ENCODE measurements at places on chromosomes 1 and 21. TPM values are rescaled to one million over a fixed set of nuclear protein-coding genes. Genes with fewer than 3 reads are reported as not detected.

Gene WNT3A
- not detected for total RNA-seq

Gene FHL3
- total RNA-seq, result 9.9 TPM

Gene HAPLN2
- total RNA-seq, result 0.25 TPM

Gene PLA2G2D
- not detected for total RNA-seq

Gene PLA2G2C
- total RNA-seq, result not detected

Gene PGBD5
- total RNA-seq, result 0.44 TPM

Gene L1TD1
- total RNA-seq, result not detected

Gene PDC
- not detected for total RNA-seq

Gene FAM72D
- total RNA-seq, result 4.9 TPM

Gene TIAM1
- 0.88 TPM for total RNA-seq

Gene TDRD5
- total RNA-seq, result 0.05 TPM

Gene IL24
- total RNA-seq, result 0.25 TPM

Gene CFAP107
- total RNA-seq, result not detected

Gene MAN1C1
- total RNA-seq, result 0.77 TPM

Gene PTGFR
- not detected for total RNA-seq

Gene EDARADD
- total RNA-seq, result 3.6 TPM

Gene CYYR1
- total RNA-seq, result not detected

Gene CFHR4
- total RNA-seq, result not detected

Gene SELL
- 0.20 TPM for total RNA-seq

Gene PAQR6
- total RNA-seq, result 3.2 TPM

Gene RIPPLY3
- total RNA-seq, result 0.59 TPM

Gene SELENBP1
- total RNA-seq, result 7.5 TPM

Gene TMEM240
- not detected for total RNA-seq

Gene OLFML2B
- total RNA-seq, result 0.53 TPM

Gene GBP6
- not detected for total RNA-seq

Gene LRRC71
- 0.23 TPM for total RNA-seq

Gene BTBD19
- 2.6 TPM for total RNA-seq

Gene PLPP3
- total RNA-seq, result 31.4 TPM
